ENCODE measurements at places on chromosomes 5 and 9. TPM values are rescaled to one million over a fixed set of nuclear protein-coding genes. Genes with fewer than 3 reads are reported as not detected.

The SPAAR gene
- 69.8 TPM for total RNA-seq

The MROH2B gene
- 31.3 TPM for total RNA-seq

The FOXD4L5 gene
- total RNA-seq, result 0.24 TPM

The TMEM174 gene
- total RNA-seq, result not detected

The GDF9 gene
- total RNA-seq, result 5.7 TPM

The MRNIP gene
- 58.7 TPM for total RNA-seq

The IL7R gene
- 7.6 TPM for total RNA-seq

The ANAPC2 gene
- 98.5 TPM for total RNA-seq

The SPINK4 gene
- not detected for total RNA-seq
